CD4-positive, alpha-beta T cell treated with Interferon gamma for 1 hour (primary cell): ENCODE measurements at places on chromosomes 4 and X.

DNA sequence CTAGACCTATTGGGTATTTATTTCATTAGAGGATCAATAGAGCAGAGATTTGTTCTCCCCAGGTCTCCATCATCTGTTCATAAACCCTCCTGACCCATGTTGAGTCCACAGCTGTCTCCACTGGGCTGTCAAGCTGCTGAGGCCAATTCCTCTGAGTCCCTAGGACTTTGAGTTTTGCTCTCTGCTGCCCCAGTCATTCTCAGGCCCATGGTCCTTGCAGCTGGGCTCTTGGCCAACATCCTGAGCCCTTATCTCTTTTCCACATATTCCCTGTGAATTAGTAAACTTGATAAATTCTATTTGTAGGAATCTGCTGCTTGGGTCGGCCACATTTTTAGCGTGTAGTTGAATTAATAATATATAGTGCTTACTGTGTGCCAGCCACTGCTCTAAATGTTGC, 41.9 kb downstream of the FHL1 start:
- no peak for DNase-seq

DNA sequence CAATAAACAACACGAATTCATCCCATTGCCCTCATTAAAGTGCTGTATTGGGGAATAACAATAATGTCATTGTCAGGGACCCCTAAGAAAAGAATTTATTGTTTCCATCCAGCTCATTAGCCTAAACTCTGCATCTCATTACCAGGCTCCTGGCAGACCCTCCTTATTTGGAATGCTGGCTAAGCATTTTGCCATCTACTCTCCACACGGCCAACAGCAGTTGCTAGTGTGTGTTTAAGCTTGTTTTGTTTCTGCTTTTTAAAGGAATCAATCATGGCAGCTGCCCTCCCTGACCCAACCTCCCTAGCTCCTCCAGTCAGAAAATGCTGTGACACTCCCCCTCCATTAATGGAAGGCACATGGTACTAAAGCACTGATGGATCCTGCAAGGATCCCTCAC, 43.5 kb downstream of the GATB start:
- DNase-seq: no peak

- no peak for DNase-seq
Observed at GRCh38 chr4:69467797-69468196, 27.9 kb downstream of the UGT2B4 start.

DNA sequence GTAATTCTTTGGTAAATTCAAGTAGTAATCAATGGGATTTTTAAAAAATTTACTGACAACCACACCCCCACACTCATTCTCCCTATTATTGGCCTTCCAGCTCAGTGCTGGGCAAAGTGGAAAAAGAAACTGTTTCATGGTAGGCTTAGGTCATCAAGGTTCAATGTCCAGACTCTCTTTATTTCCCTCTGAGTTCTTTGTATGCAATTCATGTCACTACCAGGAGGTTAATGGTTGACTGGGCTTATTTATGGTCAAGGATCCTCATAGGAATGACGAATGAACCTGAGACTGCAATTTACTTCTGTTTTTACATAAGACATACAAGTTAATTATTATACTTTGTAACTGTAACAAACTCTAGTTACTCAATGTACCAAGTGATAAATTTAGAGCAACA, 403.2 kb downstream of the KLHL13 start:
- DNase-seq: no peak

- peak; percentile 72 for DNase-seq
Observed at GRCh38 chr4:7854697-7855370, 84.8 kb downstream of the AFAP1 start.

DNA sequence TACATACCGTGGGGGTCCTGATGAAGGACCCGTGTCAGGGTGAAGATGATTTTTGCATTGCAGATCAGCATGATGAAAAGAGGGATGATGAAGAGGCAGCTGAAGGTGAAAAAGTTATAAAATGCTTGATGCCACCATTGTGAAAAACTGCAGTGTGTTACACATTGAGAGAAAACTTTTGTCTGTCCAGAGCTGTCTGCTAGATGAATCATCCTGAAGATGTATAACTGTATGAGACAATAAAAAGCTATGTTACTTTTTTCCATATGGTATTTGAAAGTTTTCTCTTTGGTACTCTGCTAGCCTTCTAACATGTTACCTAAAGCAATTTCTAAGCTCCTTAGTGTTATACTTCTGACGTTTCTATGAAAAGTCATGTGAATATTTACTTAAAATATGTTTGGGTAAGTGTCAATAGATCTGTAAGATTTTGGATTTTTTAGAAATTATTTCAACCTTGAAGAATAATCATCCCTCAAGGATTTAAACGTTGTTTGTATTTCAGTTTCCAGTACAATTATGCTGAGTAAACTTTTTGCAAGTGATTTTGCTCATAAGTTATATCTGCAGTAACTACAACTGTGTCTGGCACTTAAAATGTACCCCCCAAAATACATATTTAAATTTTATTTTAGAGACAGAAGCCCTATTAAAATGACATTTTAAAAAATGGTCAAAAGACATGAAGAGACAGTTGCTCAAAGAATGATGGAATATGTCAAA, 9.5 kb downstream of the GNRHR start:
- DNase-seq: no peak

GRCh38 chr4:100984901-100985300, 362.4 kb downstream of the PPP3CA start:
- DNase-seq: no peak

DNA sequence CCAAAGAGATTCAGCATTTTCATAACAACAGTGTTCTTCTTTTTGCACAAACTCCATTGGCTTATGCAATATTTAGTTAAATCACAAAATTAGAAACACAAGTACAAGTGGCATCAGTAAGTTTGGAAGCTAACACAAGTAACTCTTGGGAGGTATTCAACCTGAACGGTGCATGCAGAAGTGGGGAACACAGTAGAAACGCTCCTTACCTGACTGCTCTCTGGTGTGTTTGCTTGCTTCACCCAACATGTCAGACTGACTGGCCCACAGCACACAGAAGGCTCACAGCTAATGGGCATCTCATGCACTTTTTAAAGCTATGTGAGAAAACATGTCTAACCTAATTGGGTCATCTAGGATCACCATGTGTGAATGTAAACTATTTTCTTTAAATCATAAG, 133.6 kb downstream of the MAGEB17 start:
- no peak for DNase-seq

GRCh38 chr4:2823671-2824328, 19.8 kb upstream of the ADD1 start:
- peak; percentile 0 for DNase-seq

DNA sequence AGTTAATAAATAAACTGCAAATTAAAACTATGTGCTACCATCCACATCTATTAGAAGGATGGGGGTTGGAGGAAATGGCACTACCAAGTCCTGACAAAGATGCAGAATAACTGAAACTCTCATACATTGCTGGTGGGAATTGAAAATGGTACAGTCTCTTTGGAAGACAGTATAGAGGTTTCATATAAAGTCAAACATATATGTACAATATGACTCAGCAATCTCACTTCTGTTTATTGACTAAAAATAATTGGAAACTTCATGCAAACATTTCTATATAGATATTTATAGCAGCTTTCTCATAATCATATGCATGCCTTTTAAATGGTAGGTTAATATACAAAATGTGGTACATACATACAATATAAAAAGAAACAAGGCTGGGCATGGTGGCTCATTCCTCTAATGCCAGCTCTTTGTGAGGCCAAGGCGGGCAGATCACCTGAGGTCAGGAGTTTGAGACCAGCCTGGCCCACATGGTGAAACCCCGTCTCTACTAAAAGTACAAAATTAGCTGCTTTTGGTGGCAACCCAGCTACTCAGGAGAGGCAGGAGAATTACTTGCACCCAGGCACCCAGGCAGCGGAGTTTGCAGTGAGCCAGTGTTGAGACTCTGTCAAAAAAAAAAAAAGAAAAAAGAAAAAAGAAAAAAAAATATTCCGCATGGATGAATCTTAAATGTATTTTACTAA, 225.0 kb upstream of the CXXC4 start:
- DNase-seq: no peak

DNA sequence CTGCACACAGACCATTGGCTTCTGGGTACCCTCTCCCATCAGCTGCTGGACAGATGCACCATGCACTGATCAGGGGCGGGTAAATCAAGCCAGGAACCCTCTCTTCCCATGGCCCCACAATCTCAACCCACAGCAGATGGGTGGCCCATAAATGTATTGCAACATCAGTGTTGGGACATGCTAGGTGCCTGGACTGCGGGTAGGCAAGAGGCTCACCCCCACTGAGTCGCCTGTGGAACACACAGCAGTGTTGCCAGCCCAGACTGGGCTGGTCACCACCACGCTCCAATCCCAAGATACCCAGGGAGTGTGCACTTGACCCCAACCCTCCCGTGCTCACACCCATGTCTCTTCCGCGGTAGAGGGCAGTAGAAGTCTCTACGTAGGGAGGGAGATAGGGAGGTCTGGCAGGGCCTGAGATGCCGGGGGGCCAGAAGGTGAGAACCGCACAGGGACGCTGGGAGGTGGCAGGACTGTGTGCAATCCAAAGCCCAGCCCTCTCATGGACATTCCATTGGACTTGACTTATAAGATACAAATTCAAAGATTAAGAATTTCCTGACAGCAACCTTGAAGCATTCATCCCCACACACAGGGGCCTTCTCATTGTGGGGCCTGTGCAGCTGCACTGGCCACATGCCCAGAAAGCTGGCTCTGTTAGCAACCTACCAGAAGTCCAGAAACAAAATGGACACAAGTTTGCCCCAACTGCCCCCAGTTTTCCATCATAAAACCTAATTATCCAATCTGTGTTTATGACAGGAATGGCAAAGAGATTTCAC, 183.7 kb downstream of the NSUN7 start:
- no peak for DNase-seq

GRCh38 chr4:85548116-85548515, 73.2 kb downstream of the ARHGAP24 start:
- no peak for DNase-seq

DNA sequence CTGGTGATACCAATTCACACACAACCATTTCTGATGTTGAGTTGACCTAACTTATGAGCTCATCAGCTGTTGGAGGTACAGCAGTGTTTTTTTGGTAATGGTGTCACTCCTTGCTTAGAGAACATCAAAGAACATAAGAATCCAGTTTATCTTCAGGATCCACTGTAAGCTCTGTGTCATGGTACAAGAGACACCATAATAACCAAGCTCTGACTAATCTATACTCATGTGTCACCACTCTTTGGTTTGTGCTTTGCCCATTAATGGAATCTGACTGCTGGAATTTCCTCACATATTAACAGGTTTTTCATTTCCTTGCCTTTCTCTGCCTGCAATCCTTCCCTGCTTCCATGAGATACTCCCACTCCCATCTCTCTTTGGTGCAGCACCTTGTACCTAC, 735.1 kb upstream of the LCORL start:
- no peak for DNase-seq

DNA sequence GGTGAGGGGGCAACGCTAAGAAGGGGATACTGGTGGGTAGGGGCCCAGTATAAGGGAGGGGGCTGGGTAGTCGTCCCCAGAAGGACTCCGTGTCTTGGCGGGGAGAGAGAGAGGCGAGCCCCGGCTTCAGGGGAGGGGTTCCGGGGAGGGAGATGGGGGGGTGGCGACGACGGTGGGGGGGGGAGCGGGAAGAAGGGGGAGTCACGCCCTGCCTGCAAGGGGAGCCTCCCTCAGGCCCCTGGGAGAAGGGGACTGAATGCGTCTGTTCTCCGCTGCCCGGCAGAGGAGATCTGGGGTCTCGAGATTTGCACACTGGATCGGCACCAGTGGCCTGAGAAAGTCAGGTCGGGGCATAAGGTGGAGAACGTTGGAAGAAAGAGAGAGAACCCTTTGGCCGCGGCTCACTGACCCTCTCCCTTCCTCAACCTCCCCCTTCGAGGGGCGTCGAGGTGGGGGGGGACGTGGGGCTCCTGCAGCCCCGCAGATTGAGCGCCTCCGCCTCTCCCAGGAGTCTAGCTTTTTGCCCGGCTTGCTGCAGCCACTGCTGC, 609 bp upstream of the BCORL1 start:
- no peak for DNase-seq

DNA sequence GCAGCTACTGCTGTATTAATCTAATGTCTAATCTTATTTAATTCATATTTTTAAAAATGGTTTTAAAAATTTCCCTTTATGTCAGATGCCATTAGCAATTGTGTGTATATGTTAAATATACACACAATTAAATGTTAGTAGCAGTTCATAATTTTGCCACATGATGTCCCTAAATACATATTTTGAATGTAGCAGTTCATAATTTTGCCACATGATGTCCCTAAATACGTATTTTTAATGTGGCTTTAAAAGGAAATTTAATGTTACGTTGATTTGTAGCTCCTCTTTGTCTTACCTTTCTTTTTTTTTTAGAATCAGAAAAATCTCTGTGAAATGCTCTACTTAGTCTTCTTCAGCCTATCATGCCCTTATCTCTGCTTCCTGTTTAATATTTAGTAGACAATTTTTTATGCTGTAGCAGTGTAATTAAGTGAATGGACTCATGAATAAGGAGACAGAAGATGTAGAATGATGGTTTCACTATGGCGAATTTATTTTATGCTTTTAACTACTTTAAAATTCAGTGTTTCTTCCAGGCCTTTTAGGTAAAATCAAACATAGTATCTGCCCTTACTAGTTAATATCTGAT, 26.1 kb downstream of the RBM46 start:
- no peak for DNase-seq

DNA sequence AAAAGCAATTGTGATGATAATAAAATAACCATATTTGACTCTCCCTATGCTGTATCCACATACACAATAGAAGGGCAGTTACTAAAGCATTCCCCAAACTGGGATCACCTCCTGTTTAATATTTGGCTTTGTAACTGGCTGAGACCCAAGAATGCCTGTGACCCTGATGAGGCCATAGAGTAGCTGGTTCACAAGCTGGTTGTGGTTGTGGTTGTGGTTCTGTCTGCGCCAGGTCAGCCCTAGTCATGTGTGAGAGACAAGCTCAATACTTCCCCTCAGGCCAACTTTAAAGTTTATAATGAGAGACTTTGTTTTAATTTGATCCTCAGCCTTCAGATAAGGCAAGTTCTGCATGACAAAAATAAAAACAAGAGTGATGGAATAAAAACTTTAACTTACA, 209.9 kb downstream of the PARM1 start:
- no peak for DNase-seq

GRCh38 chr4:19913650-19914049, 338.1 kb upstream of the SLIT2 start:
- DNase-seq: no peak

DNA sequence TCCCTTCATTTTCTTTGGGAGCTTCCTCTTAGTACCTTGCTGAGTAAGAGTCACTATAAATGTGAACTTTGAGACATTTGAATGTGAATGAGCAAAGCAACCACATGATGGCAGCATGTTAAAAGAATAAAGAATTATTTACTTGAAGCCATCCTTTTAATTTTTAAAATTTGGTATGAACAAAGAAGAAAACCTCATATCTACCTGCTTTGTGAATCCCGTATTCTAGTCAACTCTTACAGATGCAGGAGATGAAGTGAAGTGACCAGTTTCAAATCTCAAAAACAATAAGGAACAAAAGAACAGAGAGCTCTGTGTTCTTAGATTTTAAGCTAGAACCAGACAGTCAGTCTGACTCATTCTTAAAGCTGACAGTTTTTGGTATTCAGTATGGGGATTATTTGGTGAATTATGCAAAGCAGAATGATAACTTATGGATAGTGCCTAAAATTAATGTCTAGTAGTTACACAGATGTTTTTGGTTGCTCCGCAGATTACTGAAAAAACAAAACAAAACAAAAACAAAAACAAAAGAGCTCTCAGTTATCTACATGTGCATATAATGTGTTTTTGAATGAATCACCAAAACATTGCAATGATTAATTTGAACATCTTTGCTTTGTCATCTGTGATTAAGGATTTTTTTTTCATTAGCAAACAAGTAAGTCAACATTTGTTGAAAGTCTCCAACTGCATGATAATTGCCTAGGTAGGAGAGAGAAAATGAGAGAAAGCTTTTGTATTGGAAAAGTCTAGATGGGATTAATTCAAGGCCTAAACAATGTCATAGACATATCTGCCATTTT, 48.2 kb upstream of the H2AZ1 start:
- no peak for DNase-seq
